ENCODE measurements at places on chromosomes 7 and 10.

DNA sequence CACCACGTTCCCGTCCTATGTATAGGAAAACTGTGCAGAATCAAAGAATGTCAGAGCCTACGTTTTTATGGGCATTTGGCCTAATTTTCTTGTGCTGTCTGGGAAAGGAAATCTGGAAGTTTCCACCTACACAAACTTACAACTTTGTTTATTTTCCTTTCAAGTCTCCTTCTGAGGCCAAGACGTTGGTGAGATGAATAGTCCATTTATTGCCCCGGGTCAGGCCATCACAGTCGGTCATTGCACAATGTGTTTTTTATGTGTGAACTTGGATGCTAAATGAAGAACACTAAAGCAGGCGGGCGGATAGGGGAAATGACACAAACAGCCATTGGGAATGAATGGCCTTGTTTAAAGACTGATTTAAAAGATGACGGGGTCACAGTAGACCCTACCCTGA, 38.6 kb downstream of the TRIL start:
- DNase-seq = no peak

GRCh38 chr7:5703572-5704533, 77.6 kb downstream of the RNF216 start:
- no peak for DNase-seq

DNA sequence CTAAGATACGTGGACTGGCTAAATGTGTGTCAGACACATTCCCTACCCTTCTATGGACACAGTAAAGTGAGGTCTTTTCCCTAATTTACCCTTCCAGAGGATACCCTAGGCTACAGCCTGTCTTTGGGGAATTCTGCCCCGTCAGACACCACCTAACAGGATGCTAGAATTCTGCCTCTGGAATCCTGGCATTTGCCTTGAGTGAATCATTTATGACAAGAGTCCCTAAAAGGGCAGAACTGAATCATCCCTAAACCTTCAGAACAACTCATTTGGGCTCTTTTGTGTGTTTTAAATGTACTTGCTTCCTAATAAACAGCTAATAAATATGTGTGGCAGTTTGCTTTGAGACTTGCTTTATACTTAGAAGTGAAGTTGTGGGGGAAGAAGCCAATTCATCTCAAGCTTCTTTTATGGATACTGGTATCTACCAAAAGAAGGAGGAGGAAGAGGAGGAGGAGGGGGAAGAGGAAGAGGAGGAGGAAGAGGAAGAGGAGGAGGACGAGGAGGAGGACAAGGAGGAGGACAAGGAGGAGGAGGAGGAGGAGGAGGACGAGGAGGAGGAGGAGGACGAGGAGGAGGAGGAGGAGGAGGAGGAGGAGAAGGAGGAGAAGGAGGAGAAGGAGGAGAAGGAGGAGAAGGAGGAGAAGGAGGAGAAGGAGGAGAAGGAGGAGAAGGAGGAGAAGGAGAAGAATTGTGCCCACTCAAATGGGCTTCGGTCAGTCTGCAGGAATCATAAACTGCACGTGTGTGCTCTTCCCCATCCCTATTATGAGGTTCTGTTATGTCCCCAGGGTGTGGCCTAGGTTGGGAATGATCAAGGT, 27.1 kb downstream of the PARP12 start:
- DNase-seq = no peak

DNA sequence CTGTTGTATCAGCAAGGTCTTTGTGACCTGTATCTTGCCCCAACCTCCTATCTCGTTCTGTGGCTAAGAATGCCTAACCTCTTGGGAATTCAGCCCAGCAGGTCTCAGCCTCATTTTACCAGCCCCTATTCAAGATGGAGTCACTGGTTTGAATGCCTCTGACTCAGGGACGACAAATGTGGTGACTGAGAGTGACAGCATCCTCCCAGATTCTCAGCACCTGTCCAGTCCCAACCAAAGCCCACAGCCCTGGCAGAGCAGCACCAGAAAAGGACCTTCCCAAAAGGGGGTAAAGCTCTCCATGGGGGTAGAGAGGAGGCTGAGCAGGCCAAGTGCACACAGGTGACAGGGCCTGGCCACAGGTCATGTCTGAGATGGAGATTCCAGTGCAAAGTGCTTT, 35.4 kb upstream of the GPAM start:
- no peak for DNase-seq

DNA sequence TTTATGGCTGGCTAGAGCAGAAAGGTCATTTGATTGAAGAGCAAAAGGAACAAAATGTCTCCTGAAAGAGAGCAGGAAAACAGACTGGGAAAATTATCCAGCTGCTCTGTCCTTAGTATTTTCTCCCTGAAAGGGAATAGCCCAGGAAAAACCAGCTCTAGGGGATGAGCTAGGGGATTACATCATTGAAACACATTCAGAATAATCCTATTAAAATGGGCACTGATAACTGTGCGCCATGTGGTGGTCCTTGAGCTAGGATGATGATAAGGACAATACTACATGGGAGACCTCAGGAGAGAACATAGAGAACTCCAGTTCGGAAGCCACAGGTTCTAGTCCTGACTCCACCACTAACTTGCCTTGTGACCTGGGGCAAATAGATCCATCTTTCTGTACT, 873.8 kb downstream of the TYW1 start:
- DNase-seq = no peak

GRCh38 chr7:138773817-138774216, 24.0 kb upstream of the TMEM213 start:
- no peak for DNase-seq

GRCh38 chr10:27355918-27356573, 115.4 kb upstream of the ACBD5 start:
- DNase-seq = no peak
